ENCODE measurements at places on chromosomes 5 and 9.

GRCh38 chr5:122192497-122193496 is 63.5 kb downstream of the ZNF474 start:
- peak; percentile 70 for DNase-seq

- DNase-seq = no peak
Measured at GRCh38 chr5:17305017-17305416, 87.6 kb downstream of the BASP1 start.

GRCh38 chr9:122394265-122395125 is 23.7 kb downstream of the PTGS1 start:
- DNase-seq = peak; percentile 50

GRCh38 chr5:16502866-16503265 is 37.3 kb upstream of the ZNF622 start:
- peak; percentile 84 for DNase-seq

- no peak for DNase-seq
Measured at GRCh38 chr9:126819482-126819881, 14.6 kb downstream of the ZBTB43 start.
